Hematopoietic multipotent progenitor cell treated with erythropoietin and hydrocortisone succinate and interleukin-3 and kit ligand, for 6 days (in vitro differentiated cells): ENCODE measurements at places on chromosomes 12 and 14.

GRCh38 chr14:95191445-95192199, 34.3 kb upstream of the DICER1 start:
- DNase-seq = peak; percentile 48

- peak; percentile 26 for DNase-seq
Measured at GRCh38 chr14:91873471-91874415, 6.4 kb upstream of the TC2N start.

GRCh38 chr12:88665071-88665470, 84.8 kb upstream of the KITLG start:
- no peak for DNase-seq

- no peak for DNase-seq
Measured at GRCh38 chr12:124532331-124532750, 35.1 kb downstream of the NCOR2 start.

DNA sequence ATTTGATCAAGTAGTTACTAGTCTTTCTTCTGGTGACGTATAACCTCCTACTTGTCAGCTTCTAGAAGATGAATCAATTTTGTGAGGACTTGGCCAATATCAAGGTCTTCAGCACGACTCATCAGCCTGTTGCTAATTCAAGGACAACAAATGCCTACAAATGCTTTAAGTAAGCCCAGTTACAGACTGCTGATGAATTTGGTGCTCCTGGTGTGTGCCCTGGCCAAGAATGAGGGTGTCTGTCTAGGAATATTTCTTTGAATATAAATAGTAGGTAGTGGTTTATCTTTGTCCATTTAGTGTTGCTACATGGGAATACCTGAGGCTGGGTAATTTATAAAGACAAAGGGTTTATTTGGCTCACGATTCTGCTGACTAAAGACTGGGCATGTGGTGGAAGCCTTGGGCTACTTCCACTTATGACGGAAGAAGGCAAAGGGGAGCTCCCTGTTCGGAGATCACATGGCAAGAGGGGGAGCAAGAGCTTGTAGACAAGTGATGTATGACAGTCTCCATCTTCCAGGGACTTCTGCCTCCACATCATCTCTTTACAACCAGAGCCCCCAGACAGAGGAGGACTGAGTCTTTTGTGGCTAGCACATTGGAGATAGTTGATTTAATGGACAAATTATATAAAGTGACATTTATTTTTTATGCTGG, 180.2 kb downstream of the CRADD start:
- DNase-seq = no peak

GRCh38 chr14:105316577-105316941, 2.0 kb downstream of the PACS2 start:
- DNase-seq = no peak

- no peak for DNase-seq
Measured at GRCh38 chr12:57712701-57713100, 18.8 kb downstream of the OS9 start.

GRCh38 chr12:54535474-54535873, 13.9 kb upstream of the PDE1B start:
- no peak for DNase-seq

DNA sequence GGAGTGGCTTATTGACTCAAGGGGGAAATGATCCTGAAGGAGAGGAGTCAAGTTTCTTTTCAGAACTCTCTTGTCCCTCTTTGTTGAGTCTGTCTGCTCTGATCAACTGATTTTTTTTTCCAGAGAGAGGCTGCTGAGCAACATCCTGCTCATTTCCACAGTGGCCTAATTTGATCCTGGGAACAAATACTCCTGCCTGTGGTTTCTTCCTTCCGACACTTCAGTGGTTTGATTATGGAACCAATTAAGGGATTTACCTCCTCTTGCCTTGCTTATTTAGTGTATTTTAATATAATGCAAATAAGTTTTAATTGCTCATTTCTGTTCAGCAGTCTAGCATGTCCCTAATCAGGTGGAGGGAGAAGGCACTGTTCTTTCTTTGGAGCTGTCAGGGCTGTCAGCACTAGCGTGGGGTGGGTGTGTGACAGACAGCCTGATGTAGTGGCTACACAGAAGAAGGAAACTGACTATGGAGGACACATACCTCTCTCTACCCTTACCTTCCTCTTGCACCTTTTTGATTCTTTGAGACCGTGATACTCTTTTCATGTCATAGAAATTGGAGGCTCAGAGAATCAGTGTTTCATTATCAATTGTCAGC, 344.9 kb upstream of the STXBP6 start:
- no peak for DNase-seq

- DNase-seq = no peak
Measured at GRCh38 chr12:91918431-91918830, 227.2 kb downstream of the BTG1 start.

GRCh38 chr14:104243200-104243599, 104.8 kb downstream of the KIF26A start:
- DNase-seq = no peak

DNA sequence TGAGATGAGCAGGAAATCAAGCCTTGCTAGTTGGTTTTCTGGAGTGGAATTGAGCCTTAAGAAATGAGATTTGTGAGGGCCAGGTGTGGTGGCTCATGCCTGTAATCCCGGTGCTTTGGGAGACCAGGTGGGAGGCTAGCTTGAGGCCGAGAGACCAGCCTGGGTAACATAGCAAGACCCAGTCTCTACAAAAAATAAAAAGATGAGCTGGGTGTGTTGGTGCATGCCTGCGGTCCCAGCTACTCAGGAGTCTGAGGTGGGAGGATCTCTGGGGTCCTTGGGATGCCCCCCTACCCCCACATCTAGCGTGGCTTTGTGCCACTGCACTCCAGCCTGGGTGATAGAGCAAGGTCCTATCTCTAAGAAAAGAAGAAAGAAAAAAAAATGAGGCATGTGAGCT, 104.2 kb upstream of the RTL1 start:
- DNase-seq = no peak

- DNase-seq = no peak
Measured at GRCh38 chr14:34129927-34130552, 179.2 kb upstream of the EGLN3 start.

DNA sequence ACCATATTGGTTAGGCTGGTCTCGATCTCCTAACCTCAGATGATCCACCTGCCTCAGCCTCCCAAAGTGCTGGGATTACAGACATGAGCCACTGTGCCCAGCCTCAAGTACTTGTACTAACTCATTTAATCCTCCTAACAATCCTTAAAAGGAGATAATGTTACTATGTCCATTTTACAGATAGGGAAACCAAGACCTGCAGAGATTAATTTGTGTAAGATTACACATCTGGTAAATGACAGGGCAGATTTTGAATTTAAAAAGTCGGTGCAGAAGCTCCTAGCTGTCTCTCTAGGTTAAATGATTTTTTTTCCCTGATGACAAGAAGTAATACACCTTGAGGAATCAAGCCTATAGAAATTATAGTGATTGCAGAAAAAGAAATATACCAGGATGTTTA, 13.7 kb upstream of the HECTD1 start:
- DNase-seq = no peak

DNA sequence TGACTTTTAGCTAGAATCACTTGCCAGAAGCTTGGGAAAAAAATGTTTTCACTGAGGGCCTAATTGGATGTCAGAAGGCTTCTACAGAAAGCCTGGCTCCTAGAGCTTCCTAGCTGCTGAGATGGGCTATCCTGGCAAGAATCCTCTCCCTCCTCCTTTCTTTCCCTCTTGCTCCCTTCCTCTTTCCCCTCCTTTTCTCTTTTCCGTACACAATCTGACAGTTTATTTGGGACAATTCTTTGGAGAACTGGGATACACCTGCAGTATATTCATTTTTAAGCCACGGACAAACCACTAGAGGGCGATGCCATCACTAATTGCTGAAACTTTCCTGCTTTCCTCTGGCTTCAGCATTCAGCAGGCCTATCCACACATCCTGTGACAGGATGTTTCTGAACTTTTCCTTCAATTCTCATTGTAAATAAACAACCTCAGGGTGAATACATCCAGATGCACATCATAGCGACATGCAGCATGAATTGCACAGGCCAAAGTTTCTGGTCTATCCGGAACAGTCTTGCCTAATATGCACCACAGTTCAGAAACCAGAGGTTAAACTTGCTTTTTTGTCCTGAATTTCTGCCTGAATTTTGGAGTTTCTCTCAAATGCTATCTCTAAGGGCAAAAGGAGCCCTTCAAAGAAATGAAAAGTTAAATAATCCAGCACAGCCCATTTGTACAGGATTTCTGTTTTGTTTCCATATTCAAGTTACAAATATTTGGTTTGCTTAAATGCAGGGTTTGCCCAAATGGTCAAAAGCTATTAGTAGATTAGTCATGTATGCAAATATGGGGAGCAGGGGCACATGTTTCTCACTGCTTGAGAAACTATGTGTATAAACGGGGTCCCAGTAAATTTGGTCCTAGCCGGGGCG, 142.8 kb downstream of the PAWR start:
- DNase-seq = peak; percentile 57

- DNase-seq = no peak
Measured at GRCh38 chr12:14072987-14073386, 91.6 kb upstream of the GRIN2B start.

GRCh38 chr12:81573228-81573627, 185.9 kb downstream of the PPFIA2 start:
- no peak for DNase-seq

DNA sequence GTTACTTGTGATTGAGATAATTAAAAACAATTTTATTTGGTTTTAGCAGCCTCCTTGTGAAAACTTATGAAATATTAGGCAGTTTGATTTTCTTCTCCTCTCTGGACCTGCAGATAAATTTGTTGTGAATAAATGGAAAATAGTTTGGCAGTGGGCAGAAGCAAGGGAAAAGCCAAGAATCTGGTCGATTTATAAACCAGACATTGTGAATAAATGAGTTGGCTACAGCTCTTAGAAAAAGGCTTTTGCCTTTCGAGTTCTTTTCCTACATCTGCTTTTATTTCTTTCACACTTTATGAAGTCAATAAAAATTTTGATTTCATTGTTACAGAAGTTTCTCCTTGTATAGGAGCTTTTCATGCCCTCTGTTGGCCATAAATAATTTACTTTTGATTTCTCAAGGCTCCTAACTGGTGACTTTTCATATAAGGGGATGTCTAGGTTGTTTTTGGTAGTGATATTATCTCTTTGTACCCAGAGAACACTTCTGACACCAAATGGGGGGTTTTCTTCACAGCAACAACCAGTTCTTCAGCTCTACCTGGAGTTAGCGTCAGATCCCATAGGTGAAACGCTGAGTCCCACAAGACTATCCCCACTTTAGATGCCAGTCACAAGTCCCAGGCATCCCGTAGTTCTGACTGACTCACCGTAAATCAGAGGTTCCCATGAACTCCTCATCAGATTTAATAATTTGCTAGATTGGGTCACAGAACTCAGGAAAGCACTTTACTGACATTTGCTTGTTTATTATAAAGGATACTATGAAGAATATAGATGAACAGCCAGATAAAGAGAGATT, 136.5 kb upstream of the DNM1L start:
- DNase-seq = no peak

DNA sequence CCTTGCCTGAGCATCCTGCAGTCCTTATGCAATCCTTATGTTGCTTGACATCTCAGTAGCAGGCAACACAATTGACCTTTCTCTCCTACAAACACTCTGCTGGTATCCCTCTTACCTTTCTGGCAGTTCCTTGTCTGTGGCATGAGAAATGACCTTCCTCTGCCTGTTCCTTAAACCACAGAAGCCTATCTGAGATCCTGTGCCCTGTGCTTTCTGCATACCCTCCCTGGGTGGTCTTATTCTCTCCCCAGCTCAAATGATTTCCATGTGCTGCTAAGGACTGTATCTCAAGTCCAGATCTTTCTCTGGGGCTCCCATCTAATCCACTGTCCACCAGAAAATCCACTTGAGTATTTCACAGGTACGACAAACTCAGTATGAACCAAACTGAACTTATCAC, 2.0 kb upstream of the ARHGAP9 start:
- DNase-seq = no peak

DNA sequence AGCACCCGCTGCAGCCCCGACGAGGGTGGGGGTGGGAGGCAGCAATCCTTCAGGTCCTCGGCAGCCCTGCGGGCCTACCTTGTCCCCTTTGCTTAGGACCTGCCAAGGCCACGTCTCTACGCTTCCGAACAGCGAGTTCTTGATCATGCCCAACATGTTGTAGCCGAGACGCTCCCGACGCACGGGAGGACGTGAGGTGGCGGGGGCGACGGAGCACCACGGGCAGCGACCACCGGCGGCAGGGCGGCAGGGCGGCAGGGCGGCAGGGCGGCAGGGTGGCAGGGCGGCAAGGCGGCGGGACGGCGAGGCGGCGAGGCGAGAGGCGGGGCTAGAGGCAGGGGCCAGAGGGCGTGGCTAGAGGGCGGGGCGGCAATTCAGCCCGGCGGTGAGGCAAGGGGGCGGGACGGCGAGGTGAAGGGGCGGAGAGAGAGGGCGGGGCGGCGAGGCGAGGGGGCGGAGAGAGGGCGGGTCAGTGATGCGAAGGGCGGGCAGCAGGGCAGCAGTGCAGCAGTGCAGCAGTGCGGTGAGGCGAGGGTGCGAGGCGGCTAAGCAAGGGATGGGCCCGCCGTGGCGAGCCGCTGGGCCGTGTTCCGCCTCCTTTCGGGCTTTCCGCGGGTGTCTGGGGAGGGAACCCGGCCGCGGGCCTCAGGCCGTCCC, at the start of gene HEBP1:
TSS of gene HEBP1 (minus strand) at position 307 of the 657 bp plus-strand sequence. CDS start at position 156, 151 bp downstream.
- DNase-seq = peak; percentile 96

DNA sequence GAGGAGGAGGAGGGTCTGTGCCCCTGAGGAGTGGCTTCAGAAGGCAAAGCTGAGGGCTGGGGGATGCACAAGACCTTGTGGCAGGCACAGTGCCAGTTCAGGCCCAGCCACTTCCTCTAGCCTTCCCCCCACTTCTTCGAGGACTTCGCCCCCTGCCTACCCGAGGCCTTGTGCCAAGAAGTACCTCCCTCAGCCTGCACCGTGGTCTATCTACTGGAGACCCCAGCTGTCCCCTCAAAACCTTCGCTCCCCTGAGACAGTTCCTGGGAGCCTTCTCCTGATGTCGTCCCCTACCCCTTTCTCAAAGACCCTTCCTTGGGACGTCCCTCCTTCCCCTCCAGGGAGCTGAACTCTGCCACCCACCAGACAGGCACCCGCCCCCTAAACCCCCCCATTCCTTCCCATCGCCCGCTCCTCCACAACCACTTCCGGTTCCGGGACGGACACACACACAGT, 604 bp downstream of the ZNF384 start:
- peak; percentile 66 for DNase-seq

DNA sequence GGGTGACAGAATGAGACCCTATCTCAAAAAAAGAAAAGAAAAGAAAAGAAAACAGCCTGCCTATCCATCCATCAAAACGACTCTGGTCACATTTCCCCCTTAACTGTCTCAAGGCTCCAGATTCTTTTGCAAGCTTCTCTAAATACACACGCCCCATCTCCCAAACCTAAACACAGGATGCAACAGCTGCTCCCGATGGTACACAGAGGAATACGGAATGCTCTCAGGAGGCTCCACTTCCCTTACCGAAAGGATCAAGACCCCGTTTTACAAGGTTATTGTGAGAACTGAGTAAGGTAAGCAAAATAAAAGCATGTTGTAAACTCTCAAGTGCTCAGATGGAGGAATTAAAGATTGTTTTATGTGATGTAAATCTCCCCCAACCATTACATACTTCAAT, 62.3 kb downstream of the NT5DC3 start:
- DNase-seq = no peak

GRCh38 chr14:70193396-70193795, 4.6 kb upstream of the SLC8A3 start:
- no peak for DNase-seq

DNA sequence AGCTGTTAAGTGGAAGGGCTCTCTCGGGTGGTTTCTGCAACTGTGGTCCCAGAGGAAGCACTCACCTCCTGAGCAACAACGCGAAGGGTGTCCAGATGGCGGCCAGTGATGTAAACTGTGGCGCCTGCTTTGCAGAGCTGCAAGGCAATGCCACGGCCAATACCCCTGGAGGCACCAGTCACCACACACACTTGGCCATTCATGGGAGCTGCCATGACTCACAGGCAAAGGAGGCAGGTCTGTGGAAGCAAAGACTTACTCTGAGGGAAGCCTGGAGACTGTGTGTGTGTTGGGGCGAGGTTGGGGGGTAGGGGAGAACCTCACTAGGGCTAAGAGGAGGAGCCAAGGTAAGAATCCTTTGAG, 707 bp downstream of the DHRS1 start:
- peak; percentile 38 for DNase-seq
